Sigmoid colon (tissue), 7 donors: ENCODE measurements at places on chromosomes 2 and 18. TPM values are rescaled to one million over a fixed set of nuclear protein-coding genes. Genes with fewer than 3 reads are reported as not detected.

The SMAD2 gene
- total RNA-seq = 56.1 TPM

The ALK gene
- 1.5 TPM for total RNA-seq

The GULP1 gene
- 55.9 TPM for total RNA-seq

GRCh38 chr2:12199491-12200211 is 453.2 kb downstream of the LPIN1 start:
- DNase-seq = no peak

DNA sequence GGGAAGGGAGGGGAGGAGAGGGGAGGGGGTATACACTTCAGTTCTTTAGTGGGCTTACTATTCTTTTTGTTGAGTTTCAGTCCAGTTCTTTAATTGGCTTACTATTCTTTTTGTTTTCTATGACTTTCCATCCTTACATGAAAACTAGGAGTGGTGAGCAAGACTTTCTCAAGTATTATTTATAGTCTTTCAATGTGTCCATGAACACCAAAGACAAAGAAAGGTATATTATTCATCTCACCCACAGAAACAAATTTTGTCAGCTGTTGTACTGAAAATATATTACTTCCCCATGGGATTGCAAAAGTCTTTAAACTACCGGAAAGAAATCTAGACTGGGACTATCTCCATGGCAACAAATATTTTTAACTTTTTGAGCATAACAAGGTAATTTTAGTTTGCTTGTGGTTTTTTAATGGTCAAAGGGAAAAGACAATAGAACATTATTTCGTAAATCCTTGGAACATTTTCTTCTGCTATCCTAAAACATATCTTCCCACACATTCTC is 17.6 kb downstream of the ADAM17 start:
- DNase-seq = no peak

- peak; percentile 49 for DNase-seq
These were observed 505 bp downstream of the FOXI3 start for GRCh38 chr2:88451811-88452564.

DNA sequence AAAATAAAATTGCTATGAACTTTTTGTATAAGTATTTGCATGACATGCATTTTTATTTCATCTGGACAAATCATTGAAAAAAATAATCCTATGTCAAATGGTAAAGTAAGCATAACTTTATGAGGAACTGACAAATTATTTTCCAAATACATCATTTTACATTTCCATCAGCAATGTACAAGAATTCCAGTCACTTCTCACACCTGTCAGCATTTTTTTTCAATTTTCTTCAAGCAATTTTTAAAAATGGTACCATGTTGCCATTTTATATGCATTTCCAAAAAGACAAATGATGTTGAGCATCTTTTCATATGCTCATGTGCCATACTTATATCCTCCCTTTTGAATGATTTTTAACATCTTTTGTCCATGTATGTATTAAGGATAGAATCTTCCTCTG is 961.7 kb upstream of the PIK3C3 start:
- DNase-seq = no peak

DNA sequence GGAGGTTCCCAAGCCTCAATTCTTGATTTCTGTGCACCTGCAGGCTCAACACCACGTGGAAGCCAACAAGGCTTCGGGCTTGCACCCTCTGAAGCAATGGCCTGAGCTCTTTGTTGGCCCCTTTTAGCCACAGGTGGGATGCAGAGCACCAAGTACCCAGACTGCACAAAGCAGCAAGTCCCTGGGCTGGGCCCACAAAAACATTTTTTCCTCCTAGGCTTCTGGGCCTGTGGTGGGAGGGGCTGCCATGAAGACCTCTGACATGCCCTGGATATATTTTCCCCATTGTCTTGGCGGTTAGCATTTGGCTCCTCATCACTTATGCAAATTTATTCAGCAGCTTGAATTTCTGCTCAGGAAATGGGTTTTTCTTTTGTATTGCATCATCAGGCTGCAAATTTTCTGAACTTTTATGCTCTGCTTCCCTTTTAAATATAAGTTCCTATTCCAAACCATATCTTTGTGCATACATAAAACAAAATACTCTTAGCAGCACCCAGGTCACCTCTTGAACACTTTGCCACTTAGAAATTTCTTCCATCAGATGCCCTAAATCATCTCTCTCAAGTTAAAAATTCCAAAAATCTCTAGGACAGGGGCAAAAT is 9.0 kb upstream of the MATN3 start:
- DNase-seq = no peak

DNA sequence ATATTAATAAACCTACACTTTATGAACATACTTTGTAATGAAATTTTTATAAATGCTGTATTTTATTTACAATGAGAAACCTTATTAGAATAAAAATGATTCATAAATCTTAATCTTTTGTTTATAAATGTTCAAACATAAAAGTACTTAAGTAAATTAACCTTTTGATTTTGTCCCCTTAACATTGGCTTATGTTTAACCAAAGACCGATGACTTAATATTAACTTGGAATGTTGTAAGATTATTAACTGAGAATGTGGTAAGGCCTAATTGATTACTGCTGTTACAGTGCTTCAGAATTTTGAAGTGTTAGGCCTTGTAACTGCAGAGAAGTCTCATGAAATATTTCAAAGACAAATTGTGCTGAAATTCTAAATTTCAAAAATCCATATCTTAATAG is 5.7 kb downstream of the CPS1 start:
- DNase-seq = no peak

- no peak for DNase-seq
These were observed 53.5 kb downstream of the DGKD start for GRCh38 chr2:233407771-233408181.

- DNase-seq = no peak
These were observed 141.0 kb downstream of the CERS6 start for GRCh38 chr2:168596881-168597655.
